ENCODE measurements at places on chromosomes 4 and X. TPM values are rescaled to one million over a fixed set of nuclear protein-coding genes. Genes with fewer than 3 reads are reported as not detected.

The TRIM61 gene
- total RNA-seq, result not detected

The NMU gene
- total RNA-seq, result not detected

The CXorf49 gene
- not detected for total RNA-seq

The EGFL6 gene
- total RNA-seq, result not detected

The IRS4 gene
- not detected for total RNA-seq

The UGT2B17 gene
- not detected for total RNA-seq

The GSX2 gene
- not detected for total RNA-seq

The PDGFRA gene
- 146 TPM for total RNA-seq

The REELD1 gene
- total RNA-seq, result 1.3 TPM

The SEPSECS gene
- 11.7 TPM for total RNA-seq

The GIMD1 gene
- not detected for total RNA-seq

The PIR gene
- total RNA-seq, result 35.4 TPM

The NPY2R gene
- total RNA-seq, result 0.65 TPM

The FATE1 gene
- total RNA-seq, result not detected

The EGF gene
- not detected for total RNA-seq

The FAM13A gene
- 158 TPM for total RNA-seq

The REPS2 gene
- total RNA-seq, result 4.3 TPM

The TMEM271 gene
- total RNA-seq, result not detected

The RXFP1 gene
- total RNA-seq, result not detected

The ZNF182 gene
- 7.9 TPM for total RNA-seq

The IL15 gene
- 7.5 TPM for total RNA-seq

The MCTS1 gene
- total RNA-seq, result 23.1 TPM

The HTR2C gene
- not detected for total RNA-seq

The PDCL2 gene
- total RNA-seq, result not detected

The ARHGAP10 gene
- total RNA-seq, result 106 TPM

The MAGEC3 gene
- total RNA-seq, result not detected

The MAP7D2 gene
- total RNA-seq, result 0.33 TPM

The MAGEA11 gene
- not detected for total RNA-seq

The UXT gene
- 104 TPM for total RNA-seq

The CXCL11 gene
- not detected for total RNA-seq

The AKAP14 gene
- not detected for total RNA-seq

The SORBS2 gene
- total RNA-seq, result 31.0 TPM

The HSFX2 gene
- total RNA-seq, result not detected

The DGKK gene
- not detected for total RNA-seq

The CNKSR2 gene
- 8.9 TPM for total RNA-seq

The C1QTNF7 gene
- total RNA-seq, result 12.4 TPM

The SLC10A3 gene
- total RNA-seq, result 8.2 TPM

The ATP1B4 gene
- total RNA-seq, result not detected

The CPE gene
- total RNA-seq, result 122 TPM

The C4orf51 gene
- not detected for total RNA-seq

The PABPC4L gene
- total RNA-seq, result 0.85 TPM

The ARMCX1 gene
- 41.0 TPM for total RNA-seq

The NEIL3 gene
- total RNA-seq, result 0.19 TPM

The CABS1 gene
- not detected for total RNA-seq

The FABP2 gene
- total RNA-seq, result not detected

The SPATA4 gene
- not detected for total RNA-seq

The NEXMIF gene
- 0.38 TPM for total RNA-seq

The MAGED4 gene
- not detected for total RNA-seq

The GUCY1A1 gene
- 3.2 TPM for total RNA-seq

The RTL5 gene
- 7.0 TPM for total RNA-seq

The PRDM8 gene
- total RNA-seq, result 5.8 TPM

The BEND4 gene
- not detected for total RNA-seq

The PCDH18 gene
- total RNA-seq, result 105 TPM

The FGF5 gene
- total RNA-seq, result not detected

The RHOXF1 gene
- 2.6 TPM for total RNA-seq

The F11 gene
- not detected for total RNA-seq

The NAA11 gene
- total RNA-seq, result not detected
